ENCODE measurements at places on chromosomes 13 and 19.

- no peak for DNase-seq
Measured at GRCh38 chr13:28655561-28655960, 3.4 kb upstream of the POMP start.

GRCh38 chr19:51780270-51780669 is 14.7 kb upstream of the FPR3 start:
- no peak for DNase-seq

DNA sequence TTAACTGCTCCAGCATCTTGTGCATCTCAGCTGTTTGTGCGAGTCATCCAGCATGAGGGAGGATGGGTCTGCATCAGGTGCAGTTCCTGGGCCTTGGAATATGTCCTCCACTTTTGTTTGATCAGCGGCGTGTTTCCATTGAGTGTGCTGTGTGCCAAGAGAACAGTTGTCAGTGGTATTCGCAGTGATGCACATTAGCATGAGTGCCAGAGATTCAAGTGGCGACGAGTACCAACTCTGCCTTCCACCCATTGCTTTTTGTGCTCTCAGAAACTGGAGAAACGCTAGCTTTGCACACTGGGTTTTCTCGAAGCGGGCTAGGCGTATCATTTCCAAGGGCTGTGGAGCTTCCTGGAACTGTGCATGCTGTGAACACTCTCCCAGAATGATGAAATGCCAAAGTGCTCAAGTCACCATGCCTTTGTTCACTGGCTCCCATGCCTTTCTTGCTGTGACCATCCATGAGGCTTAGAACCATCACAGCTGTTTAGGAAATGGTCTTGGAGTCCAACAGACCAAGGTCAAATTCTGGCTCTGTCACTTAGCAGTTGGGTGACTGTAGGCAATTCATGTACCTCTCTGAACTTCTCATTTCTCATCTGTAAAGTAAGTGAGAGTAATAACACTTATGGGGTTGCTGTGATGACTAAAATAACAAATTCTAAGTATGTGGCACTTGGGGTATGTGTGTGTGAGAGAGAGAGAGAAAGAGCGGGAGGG is 18.4 kb downstream of the LRCH1 start:
- no peak for DNase-seq

DNA sequence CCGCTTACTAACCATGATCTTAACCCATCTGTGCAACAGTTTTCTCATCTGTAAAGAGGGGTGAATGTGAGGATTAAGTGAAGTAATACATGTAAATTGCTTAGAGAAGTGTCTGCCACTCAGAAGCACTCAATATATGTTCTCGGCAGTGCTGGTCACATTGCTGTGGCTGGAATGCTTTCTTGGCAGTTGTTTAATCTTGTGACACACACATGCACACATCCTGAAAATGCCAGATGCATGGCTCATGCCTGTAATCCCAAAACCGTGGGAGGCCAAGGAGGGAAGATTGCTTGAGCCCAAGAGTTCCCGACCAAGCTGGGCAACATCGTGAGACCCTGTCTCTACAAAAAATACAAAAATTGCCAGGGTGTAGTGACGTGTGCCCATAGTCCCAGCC is 4.9 kb upstream of the DMKN start:
- no peak for DNase-seq

DNA sequence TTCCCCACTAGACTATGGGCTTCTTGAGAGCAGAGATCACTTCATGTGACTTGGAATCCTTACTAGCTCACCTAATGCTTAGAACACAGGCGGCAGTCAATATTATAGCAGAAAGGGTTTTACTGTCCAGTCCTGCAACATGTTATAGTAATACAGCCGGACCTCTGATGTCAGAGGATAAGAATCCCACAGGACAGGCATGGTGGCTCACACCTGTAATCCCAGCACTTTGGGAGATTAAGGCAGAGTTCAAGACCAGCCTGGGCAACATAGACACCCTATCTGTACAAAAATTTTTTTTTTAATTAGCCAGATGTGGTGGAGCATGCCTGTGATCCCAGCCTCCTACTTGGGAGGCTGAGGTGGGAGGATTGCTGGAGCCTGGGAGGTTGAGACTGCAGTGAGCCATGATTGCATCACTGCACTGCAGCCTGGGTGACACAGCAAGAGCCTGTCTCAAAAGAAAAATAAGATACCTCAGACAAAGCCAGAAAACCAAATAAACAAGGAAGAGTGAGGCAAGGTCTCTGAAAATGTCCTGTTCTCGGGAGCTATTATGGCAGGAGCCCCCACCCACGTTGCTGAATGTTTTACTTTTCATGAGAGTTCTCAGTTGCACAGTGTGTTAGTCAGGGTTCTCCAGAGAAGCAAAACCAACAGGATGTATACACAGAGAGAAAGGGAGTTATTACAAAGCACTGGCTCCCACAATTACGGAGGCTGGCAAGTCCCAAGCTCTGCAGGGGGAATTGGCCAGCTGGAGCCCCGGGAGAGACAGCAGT is 100.8 kb downstream of the UBL3 start:
- no peak for DNase-seq

- DNase-seq: no peak
Measured at GRCh38 chr13:20513466-20513995, 12.1 kb downstream of the CRYL1 start.

DNA sequence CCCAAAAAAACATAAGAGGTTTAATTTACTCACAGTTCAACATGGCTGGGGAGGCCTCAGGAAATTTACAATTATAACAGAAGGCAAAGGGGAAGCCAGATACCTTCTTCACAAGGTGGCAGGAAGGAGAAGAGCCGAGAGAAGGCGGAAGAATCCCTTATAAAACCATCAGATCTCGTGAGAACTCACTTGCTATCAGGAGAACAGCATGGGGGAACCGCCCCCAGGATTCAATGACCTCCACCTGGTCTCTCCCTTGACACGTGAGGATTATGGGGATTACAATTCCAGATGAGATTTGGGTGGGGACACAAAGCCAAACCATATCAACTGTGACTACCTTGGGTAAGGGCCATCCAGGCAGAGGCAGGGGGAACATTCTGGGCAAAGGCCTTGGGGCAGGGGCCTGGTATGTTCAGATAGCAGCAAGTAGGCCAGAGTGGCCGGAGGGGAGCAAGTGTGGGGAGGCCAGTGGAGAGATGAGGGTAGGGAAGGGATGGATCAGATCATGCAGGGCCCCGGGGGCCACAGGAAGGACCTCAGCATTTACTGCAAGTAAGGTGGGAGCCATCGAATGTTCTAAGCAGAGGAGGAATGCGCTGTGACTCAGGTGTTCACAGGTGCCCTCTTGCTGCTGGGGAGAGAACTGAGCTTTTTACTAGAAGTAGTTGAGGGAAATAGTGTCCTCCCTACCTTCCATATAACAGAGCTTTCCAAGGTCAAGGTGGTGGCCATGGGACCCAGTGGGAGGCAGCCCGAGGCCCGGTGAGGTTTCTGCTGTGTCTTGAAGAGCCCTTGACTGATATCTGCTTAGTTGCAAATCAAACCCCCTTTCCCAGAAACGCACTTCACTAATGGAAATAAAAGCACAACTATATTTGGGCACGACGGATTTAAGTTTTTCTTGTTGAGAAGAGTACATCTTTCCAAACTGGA is 18.0 kb downstream of the RAB3D start:
- no peak for DNase-seq

- DNase-seq: no peak
Measured at GRCh38 chr19:54197121-54197520, 3.5 kb upstream of the RPS9 start.

- DNase-seq: no peak
Measured at GRCh38 chr19:40089462-40089861, 1.3 kb downstream of the ZNF780A start.

GRCh38 chr19:18478545-18479311 is 40.8 kb upstream of the ISYNA1 start:
- no peak for DNase-seq

- DNase-seq: no peak
Measured at GRCh38 chr13:22369840-22370239, 699.0 kb downstream of the FGF9 start.

DNA sequence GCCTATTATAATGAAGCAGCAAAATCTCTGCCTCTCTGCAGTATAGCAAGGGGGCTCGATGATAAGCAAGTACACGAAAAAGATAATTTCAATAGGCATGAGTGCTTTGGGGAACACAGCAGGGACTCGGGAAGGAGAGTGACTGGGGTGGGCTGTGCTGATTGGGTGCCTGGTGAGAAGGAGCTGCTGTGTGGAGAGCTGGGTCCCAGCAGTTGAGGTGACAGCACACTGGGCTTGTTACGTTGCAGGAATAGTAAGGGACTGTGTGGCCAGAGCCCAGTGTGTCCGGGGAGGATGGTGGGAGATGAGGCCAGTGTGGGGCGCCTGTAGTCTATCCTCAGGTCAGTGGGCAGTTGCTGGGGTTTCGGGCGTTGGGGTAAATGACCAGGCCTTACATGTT is 17.4 kb downstream of the WDR62 start:
- DNase-seq: no peak

DNA sequence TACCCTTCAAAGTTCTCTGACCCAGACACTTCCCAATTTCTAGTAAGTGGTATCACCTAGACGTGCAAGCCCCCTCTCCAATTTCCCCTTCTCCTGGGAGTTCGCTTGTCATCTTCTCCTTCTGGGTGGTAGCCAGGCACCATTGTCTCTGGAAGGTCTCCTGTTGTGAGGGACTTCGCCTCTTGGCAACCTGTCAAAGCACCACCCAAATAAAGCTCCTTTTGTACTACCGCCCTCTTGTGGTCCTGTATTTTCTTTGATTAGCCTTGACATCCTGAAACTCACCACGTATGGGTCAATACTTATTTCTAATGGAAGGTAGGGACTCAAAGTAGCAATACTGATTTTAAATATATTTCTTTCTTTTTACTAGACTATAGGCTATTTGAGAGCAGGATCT is 8.2 kb downstream of the GPC5 start:
- DNase-seq: no peak

DNA sequence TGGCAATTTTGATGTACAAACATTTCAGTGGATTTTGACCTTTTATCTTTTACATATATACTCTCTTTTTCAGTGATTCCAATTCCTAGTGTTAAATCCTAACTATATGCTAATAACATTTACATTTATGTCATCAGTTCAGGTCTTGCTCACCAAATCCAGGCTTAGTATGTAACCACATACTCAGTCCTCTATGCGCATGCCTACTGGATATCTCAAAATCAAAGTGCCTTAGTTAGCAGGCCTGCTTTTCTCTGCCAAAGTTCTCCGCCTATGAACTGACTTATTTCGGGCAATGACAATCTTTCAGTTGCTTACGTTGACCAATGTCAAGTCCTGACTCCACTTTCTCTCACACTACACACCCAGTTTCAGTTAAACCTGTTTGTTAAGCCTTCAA is 478.5 kb upstream of the SLITRK1 start:
- no peak for DNase-seq

GRCh38 chr13:102176846-102177245 is 225.0 kb downstream of the FGF14 start:
- no peak for DNase-seq

DNA sequence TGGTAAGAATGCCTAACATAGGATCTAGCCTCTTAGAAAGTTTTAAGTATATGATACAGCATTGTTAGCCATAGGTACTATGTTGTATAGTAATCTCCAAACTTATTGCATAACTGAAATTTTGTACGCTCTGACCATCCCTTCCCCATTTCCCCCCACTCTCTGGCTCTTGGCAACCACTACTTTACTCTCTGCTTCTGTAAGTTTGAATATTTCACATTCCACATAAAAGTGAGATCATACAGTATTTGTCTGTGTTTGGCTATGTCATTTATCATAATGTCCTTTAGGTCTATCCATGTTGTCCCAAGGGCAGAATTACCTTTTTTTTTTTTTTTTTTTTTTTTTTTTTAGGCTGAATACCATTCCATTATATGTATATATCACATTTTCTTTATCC is 396.9 kb downstream of the DLEU7 start:
- no peak for DNase-seq

GRCh38 chr19:46176116-46176860 is 28.2 kb downstream of the IGFL2 start:
- DNase-seq: no peak

DNA sequence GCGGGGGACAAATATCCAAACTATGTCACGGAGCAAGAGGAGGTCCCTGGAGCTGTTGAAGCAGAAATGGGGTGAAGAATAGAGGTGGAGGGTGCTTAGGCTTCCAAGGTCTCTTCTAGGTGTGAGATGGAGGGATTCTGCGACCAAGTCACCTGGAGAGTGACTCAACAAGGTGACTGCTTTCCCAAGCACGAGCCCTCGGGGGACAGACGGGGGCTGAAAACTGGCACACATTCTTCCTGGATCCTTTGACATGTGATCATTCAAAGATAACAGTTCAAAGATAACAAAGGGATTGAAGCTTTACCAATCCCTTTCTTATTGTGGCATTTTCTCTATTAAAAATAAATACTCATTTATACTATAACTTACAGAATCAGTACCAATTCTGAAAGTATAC is 2.2 kb upstream of the TEX101 start:
- no peak for DNase-seq

DNA sequence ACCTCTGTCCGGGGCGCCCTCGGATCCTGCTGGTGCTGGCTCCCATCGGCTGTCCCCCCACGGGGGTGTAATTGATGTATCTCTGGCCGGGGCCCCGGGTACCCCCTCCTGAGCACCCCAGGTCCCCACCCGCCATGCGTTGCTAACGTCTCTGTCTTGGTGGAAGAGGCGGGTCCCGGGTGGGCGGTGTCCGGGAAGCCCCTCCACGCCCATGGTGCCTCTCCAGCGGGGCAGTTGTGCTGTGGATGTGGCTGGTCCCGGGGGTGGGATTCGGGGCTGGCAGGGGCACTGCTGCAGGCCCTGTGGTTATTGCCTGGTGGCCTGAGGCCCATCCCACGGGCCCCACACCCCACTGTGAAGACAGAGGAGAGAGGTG is 4.9 kb downstream of the DIRAS1 start:
- no peak for DNase-seq

DNA sequence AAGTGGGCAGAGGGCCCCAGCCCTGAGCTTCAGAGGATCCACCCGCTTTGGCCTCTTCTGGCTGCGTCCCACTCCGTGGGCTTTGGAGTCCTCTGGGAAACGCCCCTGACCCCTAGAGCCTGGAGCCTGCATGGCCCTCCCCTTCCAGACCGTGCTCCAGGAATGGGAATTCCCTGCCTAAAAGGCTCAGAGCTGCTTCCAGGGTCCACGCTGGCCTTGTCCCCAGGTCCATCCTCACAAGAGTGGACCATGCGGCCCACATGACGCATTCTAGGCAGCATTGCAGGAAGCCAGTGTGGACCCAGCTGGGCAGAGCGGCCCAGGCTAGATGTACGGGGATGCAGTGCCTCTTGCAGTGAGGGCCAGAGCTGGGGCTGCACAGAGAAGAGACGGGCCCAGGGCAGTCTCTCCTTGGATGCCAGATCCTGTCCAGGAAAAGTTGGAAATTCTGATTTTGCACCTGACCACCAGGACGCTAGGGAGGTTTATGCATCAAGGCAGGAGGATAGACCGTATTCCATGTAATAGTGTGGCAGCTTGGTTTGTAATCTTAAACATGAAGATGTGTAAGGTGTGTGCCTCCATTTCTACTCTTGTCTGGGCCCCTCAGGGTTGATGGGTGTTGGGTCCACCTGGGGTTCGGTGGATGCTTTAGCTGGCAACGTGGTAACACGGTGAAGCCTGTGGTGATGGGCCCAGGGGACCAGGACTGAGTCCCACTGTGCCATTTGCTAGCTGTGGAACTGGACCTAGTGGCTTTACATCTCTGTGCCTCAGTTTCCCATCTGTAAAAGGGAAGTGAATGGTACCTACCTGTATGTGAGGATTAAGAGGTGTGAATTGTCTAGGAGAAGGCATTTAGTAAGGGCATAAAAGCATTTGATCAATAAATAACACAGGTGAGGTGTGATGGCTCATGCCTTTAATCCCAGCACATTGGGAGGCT is 14.8 kb upstream of the FXYD3 start:
- DNase-seq: no peak

Data from stimulated activated CD8-positive, alpha-beta memory T cell treated with anti-CD3 and anti-CD28 coated beads, Interleukin-4, amount 100 ng/mL, for 4 hours (primary cell).